ENCODE measurements at places on chromosomes 2 and 18.
A peak's percentile ranks its signal among the peaks of the same experiment; 100 is the strongest.

- DNase-seq = no peak
Observed at GRCh38 chr2:201223089-201224073, 37.0 kb upstream of the CASP8 start.

DNA sequence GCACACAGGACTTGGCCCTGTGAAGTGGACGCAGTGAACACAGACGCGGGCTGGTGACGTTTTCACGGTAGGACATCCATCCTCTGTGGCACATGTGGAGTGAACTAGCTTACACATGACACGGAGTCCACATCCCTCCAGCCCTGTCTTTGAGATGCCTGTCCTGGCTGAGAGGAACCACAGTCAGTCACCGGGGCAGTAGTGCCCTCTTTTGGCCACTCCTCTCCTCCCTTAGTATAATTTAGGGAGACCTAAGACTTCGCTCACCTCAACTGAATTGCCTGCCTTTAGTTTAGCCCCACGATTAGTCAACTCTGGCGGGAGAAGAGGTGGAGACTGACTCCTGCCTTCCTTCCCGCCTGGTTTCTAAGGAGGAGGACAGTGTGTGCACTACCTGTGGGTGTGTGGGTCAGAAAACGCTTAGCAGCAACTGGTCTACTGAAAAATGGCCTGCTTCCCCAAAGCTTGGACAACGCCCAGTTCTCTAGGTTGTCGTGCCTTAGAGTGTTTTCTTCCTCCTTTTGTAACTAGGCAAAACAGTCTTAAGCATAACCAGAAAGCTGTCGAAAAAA lies 70.6 kb downstream of the MBP start:
- DNase-seq = peak; percentile 67

DNA sequence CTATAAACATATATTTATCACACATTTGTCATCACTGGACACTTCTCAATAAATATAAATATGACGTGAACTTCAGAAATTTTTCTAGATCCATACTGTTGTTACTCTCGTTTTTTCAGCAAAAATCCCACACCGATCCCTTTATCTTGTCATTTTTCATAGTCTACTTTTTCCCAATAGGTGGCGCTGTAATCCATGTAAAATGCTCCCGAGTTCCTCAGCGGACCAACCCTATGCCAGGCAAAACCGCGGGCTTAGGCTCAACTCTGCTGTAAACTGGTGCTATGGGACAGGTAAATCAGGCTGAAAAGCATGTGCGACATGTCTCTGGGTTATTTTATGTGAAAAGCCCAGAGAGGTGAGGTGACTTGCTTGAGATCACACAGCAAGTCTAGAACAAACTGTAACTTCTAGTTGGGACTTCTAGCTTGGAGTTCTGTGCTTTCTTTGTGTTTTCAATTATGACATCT lies 104.0 kb downstream of the COBLL1 start:
- DNase-seq = no peak

DNA sequence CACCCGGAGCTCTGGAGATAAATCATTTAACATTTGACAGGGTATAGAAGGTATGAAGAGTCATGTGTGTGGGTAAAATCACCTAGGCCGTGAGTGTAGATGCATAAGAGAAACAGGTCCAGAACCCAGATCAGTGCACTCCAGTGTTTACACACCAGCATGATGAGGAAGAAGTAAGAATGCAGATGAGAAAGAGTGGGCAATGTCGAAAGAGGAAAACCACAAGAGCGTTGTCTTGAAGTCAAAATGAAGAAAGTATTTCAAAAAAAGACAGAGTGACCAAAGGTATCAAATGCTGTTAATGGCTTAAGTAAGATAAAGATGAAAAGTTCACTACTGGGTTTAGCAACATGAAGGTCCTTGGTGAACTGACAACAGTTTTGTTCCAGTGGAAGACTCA lies 32.0 kb upstream of the PLB1 start:
- no peak for DNase-seq

DNA sequence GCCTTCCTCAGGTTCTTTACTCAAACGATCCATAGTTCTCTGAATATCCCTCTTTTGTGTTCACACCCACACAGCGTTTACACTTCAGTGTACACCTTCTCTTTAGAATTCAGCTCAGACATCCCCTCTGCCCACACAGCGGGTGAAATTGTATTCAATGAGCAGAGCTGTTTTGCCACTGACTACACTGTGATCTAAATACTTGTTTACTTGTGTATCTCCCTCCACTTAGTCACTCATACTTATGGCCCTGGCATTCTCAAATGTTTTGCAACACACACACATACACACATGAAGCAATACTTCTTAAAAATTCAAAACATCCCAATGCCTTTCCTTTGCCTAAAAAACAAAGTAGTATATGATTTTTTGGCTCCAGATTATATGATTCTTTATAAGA lies 297.1 kb downstream of the TMX3 start:
- no peak for DNase-seq

DNA sequence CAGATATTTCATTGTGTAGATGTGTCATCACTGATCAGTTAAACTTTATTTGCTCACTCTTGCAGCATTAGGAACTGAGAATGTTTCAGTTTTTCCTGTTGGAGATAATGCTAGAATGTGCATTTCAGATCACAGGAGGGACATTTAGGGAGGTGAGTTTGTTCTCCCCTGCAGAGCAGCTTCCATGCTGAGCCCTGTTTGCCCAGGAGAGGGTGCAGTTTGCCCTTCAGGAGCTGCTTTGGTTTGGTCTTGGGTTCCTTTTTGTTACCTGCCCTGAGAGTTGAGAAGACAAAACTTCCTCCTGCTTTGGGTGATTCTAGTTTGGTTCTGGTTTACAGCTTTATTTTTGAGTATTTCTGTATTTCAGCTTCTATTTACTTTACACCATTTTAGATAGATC lies 49.9 kb downstream of the DGKD start:
- peak; percentile 86 for DNase-seq

DNA sequence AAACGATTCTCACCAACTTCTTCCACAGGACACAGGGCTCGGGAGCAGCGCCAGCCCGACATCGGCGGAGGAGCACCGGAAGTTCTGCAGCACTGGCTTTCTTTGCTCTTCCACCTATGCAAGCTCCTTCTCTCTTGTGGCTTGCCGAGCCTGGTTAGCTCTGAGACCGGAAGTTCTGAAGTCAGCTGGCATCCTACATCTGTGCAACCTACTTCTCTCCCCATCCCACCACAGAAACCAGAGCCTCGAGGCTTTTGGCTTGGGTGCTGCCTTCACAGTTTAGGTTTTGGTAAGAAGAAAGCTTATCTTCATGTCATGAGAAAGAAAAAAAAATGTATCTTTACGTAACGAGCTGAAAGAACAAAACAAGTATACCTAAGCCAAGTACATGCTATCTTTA lies 111.7 kb downstream of the ANKRD44 start:
- peak; percentile 81 for DNase-seq

GRCh38 chr2:63486861-63487290 lies 101.4 kb downstream of the WDPCP start:
- DNase-seq = no peak

DNA sequence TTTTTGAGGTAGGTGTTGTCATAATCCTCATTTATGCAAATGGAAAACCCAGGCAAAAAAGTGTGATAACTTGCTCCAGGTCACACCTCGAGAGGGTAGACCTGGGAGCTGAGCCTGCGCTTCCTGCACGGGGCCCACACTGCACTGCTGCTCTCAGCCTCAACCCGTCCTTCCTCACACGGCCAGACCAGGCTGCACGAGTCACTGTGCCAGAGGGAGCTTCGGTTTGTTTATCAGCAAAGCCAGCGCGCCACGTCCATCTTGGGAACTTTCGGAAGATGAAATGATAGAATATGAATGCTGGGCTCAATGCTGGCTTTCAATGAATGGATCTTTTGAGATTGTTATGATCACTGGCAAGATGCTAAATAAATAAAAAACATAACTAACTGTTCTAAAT lies 14.4 kb downstream of the COPS9 start:
- no peak for DNase-seq

GRCh38 chr18:23526501-23527063 lies 23.3 kb downstream of the RMC1 start:
- no peak for DNase-seq

GRCh38 chr2:75274936-75275335 lies 75.6 kb upstream of the TACR1 start:
- no peak for DNase-seq

DNA sequence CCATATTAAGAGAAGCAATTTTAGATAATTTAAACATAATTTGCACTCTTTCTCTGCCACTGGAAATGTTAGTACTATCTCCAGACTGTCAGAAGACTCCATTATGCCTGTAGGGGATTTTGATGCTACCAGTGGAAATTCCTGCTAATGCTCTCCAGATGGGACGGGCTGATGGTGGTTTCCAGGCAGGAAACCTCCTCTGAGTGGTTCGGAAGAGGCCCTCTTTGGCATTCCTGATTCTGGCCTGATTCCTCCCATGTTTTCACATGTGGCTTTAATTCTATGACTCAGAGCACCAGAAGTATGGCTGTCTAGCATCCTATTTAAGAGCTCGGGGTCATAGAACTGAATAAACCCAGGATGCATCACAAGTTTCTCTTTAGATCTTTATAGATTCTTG lies 70.9 kb upstream of the ST6GAL2 start:
- no peak for DNase-seq

DNA sequence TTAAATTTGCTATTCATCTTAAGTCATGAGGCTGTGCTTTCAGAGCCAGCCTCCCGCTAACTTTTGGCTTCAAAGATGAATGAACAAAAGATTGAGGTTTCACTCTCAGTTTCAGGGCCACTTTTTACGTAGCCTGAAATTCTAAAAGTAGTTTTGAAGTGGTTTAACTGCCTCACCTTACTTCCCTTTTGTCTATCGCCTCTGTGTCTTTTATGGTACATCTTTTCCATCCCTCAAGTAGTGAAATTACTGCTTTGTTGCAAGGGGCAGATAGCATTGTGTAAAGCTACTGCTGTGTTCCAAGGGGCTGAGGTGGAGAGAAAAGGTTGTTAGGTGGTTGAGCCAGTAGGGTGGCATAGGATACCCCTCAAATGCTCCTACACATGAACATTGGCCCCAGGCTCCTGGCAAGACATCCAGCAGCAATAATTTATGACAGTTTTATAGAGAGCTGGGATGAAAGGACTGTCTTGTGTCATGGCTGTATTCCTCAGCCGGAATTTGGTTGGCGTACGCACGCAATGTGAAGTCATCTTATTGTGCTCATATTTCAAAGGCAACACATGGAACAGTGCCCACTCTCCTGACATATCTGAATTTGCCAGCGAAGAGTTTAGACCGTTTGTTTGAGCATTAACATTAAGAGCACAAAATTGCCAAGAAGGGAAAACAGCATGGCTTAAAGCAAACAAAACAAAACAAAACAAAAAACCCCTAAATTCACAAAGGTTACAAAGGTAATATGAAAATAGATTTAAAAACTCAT lies 32.2 kb downstream of the QPCT start:
- DNase-seq = no peak

- DNase-seq = no peak
Observed at GRCh38 chr18:23088310-23088709, 47.0 kb upstream of the CABLES1 start.

DNA sequence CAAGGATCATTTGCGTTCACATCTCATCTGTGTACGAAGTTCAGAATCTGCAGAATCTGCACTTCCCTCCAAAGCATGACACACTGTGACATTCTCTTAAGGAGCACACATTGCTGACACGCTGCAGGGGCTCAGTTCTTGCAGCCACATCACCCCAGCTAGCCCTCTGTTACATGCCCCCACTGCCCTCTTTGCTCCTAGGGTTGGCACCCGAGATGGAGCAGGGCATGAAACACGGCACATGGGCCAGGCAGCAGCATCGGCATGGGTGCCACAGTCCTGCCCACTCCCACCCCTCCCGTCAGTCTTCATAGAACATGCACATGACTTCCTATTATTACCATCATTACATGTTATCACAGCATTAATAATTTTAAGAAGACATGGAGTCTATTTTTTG lies 76.4 kb downstream of the COL6A3 start:
- DNase-seq = no peak

DNA sequence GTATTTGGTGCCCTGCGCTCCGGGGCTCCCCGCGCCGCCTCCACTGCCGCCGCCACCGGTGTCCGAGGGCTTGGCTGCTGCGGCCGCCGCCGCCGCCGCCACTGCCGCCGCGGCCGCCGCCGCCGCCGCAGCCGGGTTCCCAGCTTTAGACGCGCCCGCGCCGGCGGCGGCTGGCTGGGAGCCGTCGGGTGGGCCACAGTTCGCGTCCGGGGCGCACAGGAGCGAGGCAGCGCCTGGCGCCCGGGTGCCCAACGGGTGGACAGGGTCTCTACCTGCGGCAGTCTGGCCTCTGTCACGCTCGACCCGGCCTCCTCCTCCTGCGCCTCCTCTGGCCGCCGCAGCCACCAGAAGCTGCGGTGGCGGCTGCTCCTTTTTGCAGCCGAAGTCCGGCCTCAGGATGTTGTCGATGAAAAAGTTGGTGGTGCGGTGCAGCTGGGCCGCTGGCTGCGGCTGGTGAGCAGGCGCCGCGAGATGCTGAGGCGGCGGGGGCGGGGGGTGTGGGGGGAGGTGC lies 951 bp downstream of the EN1 start:
- DNase-seq = no peak

DNA sequence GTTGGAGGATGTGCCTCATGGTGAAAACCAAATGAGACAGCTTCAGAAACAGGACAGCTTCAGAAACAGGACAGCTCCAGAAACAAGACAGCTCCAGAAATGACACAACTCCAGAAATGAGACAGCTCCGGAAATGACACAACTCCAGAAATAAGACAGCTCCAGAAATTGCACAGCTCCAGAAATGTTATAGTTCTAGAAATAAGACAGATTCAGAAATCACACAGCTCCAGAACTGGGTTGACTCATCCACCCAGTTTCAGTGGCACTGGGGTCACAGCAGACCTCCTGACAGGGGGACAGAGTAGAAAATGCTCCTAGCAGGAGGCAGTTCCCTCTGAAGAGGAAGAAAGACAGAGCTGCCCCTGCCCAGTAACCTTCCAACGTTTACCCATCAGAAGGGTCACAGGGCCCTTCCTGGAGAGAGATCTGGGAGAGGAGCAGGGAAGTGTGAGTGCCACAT lies 26.9 kb upstream of the COL6A3 start:
- DNase-seq = no peak

GRCh38 chr2:96715658-96716057 lies 24.2 kb downstream of the LMAN2L start:
- no peak for DNase-seq

GRCh38 chr2:231714639-231715498 lies 6.5 kb downstream of the PTMA start:
- DNase-seq = peak; percentile 75

DNA sequence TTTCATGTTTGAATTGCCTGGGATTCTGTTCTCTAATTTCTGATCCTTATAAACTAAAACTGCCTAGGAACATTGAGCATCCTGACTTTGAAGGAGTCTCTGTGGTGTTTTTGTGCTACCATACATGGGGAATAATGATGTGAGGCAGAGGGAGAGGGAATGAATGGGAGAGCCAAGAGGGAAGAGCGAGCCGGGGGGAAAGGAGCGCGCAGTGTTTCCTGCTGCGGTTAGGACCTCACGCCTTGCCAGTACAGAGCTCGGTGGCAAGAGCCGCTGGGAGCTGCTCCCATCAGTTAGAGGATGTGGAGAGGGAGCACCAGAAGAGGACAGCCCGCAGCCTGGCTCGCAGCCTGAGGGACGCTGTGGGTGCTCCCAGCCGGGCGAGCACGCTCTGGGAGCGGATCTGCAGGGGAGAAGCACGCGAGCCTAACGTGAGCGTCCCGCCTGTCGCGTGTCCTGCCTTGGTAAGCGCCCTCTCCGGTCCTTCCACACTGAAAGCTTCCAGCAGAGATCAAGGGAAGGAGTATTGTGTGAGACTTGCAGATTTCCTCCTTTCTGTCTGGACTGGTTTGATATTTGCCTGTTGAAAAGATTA lies 114.7 kb downstream of the FAM210A start:
- no peak for DNase-seq

Data from CD4-positive, alpha-beta T cell (primary cell).